ENCODE measurements at places on chromosomes 6 and 20.

- no peak for DNase-seq
These were observed 14.6 kb upstream of the FAXC start for GRCh38 chr6:99364026-99364425.

- DNase-seq, result no peak
These were observed 40.2 kb downstream of the TM9SF4 start for GRCh38 chr20:32149566-32150170.

GRCh38 chr6:42509256-42509655, 54.6 kb upstream of the UBR2 start:
- DNase-seq, result no peak

GRCh38 chr6:167538746-167539145, 213.9 kb downstream of the TTLL2 start:
- no peak for DNase-seq

GRCh38 chr6:83868639-83869038, 9.2 kb downstream of the CYB5R4 start:
- no peak for DNase-seq

Measured in SK-N-SH (cell line).